Effector CD4-positive, alpha-beta T cell (primary cell): ENCODE measurements at places on chromosomes 5 and 9.

GRCh38 chr5:180153099-180153498 is 55.9 kb downstream of the RASGEF1C start:
- DNase-seq: no peak

DNA sequence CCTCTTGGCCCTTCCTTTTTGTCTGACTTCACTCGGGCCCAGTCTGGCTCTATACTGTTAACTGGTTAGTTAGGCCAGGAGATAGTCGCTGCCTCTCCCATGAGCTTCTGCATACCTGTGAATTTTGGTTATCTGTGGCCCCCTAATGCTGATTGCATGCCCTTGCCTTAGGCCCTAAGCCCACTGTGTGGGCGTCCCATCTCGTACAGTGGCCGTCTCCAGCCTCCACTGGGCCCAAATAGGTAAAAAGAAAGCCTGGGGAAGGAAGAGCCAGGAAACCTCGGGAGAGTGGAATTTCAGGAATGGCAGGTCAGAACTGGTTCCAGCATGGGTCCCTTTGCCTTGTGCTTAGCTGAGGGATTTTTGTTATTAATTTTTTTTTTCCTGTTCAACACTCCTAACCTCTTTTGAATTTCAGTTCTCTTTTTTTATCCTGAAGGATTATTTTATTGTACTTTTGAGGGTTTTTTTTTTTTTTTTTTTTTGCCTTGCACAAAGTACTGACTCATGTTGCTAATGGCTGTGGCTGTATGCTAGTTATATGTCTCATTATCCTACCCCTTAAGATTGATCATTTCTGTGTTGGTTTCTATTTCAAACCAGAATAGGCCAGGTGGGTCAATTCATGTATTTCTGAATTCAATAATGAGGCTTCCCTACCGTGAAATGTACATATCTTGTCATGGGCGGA is 3.4 kb downstream of the PRRC2B start:
- DNase-seq: no peak

GRCh38 chr9:78954286-78954685 is 617.5 kb upstream of the TLE4 start:
- no peak for DNase-seq

DNA sequence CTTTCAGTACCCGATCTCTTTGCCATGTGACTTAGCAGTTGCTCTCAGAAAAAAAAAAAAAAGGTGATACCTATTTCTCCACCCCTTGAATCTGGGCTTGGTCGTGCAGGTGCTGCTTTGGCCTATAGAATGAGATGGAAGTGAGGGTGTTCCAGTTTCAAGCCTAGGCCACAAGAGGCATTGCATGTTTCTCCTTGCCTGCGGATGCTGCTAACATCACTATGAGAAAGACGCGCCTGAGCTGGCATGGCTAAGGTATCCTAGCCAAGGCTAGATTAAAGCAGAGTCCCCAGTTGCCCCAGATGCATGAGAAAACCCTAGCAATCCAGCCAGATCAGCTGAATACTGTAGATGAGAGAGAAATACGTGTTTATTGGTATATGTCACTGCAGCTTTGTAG is 14.7 kb upstream of the CSF1R start:
- DNase-seq: no peak

GRCh38 chr9:134316449-134317160 is 9.7 kb upstream of the RXRA start:
- DNase-seq: no peak

GRCh38 chr5:58135571-58136335 is 324.1 kb downstream of the PLK2 start:
- DNase-seq: no peak
